Neural crest cell (in vitro differentiated cells): ENCODE measurements at places on chromosomes 12 and 14.

DNA sequence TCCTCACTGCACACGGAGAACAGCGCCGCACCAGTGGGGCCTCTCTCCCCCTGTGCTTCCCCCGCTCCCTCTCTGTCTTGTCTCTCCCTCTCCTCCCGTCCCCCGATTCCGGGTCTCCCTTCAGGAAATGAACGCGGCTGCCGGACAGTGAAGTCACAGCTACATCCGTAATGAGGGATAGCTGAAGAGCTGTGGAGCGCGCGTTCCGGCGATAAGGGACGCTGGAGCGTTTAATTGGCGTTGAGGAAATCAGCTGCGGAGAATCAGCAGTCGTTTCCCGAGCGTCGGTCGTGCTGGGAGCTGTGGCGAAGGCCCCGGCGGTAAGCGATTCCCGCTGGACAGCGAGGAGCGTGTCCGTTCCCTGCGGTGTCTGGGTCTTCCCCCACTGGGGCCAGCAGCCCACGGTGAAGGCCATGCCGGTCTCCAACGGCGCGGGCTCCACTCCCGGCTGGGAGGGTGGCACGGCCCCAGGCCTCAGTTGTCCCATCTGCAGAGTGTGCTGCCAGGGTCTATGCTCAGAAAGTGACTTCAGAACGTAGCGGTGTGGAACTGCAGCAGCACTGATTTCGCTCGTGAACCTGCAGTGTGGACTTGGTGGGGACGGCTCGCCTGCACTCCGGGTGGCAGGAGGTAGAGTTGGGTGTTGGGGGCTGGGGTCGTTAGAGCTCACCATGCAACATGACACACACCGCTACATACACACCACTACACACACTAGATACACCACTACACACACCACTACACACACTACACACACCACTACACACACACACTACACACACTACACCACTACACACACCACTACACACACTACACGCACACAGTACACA is 10.9 kb downstream of the NOC4L start:
- DNase-seq, result no peak

DNA sequence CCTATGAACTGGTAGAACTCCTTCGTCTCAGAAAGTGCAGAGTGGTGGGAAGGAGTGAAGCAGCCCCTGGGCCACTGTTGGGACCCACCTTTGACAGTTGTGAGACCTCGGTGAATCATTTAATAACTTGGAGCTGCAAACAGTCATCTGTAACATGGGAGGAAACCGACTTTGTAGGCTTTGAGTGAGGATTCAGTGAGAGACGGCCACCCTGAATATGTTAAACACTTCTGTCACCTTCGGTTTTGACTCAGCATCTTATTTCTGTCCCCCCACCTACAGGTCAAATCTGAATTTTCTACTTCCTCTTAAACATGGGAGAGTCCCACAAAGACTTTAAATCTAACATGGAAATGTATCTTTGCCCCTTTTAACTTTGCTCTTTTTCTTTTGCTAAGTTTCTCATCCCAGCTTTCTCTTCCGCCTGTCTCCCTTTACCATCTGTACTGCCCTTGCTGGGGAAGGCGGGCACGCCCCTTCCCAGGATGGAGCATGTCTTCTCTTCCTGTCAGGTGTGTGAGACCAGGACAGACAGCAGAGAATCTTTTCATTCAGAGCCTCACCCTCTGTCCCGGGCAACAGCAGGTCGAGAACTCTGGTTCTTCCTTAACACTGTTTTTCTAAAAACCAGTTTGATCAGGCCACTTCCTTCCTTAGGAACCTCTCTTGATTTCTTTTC is 37.1 kb downstream of the ZC3H14 start:
- no peak for DNase-seq

- no peak for DNase-seq
Observed at GRCh38 chr12:22038734-22039133, 7.3 kb upstream of the CMAS start.

- no peak for DNase-seq
Observed at GRCh38 chr12:57552306-57552651, 2.4 kb downstream of the KIF5A start.

- DNase-seq, result no peak
Observed at GRCh38 chr14:100618763-100619320, 31.6 kb upstream of the BEGAIN start.

DNA sequence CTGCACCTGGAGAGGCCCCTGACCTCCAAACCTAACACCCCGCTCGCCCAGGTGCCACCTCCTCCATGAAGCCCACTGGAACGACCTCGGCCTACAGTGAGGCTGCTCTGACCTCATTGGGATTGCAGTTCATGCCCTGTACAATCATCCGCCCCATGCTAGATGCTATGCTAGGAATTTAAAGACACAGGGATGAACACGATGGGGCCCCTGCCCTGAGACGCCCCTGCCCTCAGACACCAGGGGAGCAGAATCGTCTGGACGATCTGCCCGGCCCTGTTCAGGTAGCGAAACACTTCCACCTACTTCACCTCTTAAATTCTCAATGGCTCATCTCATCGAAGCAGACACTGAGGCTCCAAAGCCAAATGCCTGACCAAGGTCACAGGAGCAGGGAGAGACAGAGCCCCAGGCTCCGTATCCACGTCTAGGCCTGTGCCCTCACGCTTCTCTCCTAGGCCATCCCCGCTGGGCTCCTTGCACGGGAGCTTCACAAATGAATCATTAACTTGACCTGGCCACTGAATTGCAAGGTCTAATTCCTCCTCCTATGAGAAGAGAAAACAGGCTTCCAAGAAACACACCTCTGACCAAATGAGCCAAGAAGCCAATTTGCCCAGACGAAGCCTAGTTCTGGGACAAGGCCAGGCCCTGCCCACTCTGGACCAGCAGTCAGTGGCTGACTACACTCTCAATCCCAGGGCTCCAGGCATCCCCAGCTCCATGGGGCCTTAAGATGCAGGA is 35.2 kb downstream of the SCARB1 start:
- DNase-seq, result no peak
